ENCODE measurements at places on chromosomes 4 and X.

GRCh38 chrX:119790977-119791436 lies 423 bp downstream of the RPL39 start:
- DNase-seq, result no peak

- no peak for DNase-seq
Observed at GRCh38 chrX:154519389-154519788, 3.4 kb upstream of the FAM3A start.

DNA sequence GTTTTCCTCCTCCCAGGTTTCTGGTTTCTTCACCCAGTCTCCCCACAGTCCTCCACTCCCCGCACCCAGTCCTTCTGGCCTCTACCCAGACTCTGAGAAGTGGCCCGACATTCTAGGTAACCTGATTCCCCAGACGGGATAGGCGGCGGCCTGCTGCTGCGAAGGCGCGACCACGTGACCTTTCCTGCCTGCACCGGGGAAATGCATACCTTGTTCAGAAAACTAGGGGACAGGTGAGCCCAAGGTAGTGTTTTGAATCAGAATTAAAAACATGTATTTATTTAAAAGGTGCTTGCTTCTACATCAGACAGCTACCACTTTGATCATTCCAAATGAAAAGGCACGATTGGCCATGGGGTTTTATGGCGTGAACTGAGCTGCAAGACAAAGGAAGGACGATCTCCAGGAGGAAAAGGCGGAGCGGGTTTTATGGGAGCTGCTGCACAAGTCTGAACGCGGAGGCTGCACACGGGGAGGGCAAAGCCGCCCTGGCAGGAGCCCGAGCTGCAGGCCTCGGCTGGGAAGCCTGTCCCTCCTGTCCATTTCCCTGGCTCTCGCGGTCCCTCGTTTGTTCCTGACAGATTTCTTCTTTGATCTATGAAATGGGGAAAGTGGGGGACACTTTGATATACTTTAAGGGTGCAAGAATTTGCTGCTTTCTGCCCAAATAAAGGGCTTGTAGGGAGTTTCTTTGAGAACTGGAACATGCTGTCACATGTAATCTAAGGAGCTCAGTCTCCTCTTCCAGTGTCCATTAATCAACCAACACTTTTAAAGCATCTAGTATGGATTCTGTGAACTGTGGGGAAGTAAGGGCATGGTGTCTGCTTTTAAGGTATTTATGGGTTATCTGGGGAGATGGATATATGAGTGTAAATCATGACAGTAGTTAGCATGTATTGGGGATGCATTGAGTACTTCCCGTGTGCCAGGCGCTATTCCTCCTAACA lies 150.9 kb downstream of the SPRY1 start:
- DNase-seq, result peak; percentile 75

GRCh38 chr4:127219232-127219631 lies 413.5 kb upstream of the INTU start:
- DNase-seq, result no peak

DNA sequence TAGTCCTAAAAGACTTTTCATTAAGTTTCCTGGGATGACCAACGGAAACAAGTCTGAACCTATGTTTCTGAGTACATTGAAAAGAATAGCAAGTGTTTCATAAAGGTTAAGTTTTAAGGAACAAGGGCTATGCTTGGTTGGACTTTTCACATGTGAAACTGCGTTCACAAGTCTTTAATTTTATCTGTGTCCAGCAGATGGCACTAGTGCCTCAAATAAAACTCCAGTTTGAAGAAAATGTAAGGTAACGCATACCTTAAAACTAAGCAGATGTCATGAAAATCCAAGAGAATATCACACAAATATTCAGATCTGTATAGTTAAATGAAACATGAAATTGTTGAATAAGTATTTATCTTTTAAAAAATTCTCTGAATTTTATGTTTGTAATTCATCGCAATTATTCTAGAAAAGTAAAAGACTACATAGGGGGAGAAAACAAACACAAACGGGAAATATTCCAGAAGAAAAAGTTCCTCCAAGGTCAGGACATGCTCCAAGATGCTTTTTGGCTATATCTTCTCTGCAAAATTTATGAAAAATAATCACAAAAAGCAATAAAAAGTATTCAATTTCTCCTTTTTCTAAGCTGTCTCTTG lies 89.6 kb upstream of the MAD2L1 start:
- DNase-seq, result peak; percentile 72

DNA sequence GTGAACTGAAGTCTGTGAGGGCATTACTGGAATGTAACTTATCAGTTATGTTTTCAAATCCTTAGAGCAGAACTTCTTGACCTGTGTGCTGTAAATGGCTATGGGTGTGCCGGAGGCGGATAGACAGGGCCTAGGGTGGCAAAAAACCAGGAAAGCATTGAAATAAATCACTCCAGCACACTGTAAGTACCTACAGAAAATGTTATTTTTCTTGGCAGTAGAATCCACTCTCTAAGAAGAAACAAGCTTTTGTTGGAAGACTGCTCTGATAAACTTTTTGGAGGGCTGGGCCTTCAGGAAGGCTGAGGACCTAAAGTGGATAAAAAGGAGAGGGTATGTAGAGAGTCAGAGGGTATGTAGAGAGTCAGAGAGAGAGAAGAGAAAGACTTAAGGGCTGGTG lies 14.9 kb downstream of the CPE start:
- no peak for DNase-seq

GRCh38 chr4:2255501-2256155 lies 6.3 kb downstream of the MXD4 start:
- no peak for DNase-seq

GRCh38 chrX:57211906-57212305 lies 74.6 kb upstream of the FAAH2 start:
- DNase-seq, result no peak

DNA sequence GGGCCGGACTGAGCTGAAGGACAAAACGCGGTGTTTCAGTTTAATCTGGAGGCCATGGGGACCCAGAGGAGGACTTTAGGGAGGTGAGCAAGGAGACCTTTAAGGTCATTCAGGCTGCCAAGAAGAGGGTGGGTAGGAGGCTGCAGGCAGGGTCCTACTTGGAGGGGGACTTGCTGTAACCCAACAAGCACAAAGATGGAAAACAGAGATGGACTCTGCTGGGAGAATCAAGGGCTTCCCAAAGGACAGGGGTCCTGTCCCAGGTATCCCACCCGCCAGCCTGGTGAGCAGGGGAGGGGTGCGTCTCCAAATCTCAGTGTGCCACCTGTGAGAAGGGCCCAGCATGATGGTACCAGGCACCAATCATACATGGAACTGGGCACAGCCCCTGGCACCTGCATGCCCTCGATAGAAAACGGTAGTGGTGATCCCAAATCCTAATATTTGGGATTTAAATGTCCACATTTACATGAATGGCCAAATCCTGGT lies 3.9 kb upstream of the HAUS3 start:
- DNase-seq, result no peak

DNA sequence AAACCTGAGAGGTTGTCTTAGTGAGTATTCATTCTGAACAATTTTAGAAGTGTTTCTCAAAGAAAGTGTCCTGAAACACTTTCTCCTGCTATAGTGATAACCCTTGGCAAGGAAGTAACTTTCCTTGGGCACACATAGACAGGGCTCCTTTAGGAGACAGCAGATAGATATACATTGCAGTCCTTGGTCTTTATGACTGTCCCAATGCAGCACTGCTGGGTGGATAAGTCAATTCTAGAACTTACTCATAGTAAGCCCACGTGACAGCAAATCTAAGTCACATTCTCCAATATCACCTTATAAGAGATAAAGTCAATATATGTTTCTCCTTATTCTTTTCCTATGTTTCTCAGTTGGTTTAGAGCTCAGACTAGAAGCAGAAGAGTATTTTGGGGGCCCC lies 46.7 kb downstream of the GPRASP3 start:
- DNase-seq, result no peak

DNA sequence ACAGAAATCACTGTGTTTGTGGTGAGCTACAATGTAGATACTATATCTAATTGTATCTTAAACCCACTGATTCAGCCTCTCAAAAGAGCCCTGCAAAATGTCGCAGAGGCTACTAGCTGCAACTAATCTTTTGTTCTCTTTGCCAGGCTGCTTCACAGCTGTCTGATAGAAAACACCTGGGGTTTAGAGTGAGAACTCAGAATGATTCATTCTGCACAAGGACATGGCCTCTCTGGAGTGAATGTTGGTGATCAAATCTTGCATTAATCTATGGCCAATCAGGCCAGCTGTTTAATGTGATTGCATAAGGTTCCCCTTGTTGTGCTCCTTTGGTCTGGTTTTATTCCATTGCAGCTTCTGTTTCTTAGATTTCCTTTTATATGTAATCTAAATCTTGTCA lies 100.3 kb downstream of the EMCN start:
- DNase-seq, result no peak

- no peak for DNase-seq
Observed at GRCh38 chr4:2363056-2363721, 55.3 kb downstream of the ZFYVE28 start.

GRCh38 chr4:54090804-54091623 lies 8.9 kb upstream of the GSX2 start:
- DNase-seq, result no peak

GRCh38 chr4:143016171-143016570 lies 168.5 kb upstream of the USP38 start:
- DNase-seq, result no peak

- no peak for DNase-seq
Observed at GRCh38 chr4:120971884-120972283, 49.4 kb upstream of the PRDM5 start.

GRCh38 chrX:127085939-127086338 lies 266.4 kb downstream of the PRR32 start:
- no peak for DNase-seq

DNA sequence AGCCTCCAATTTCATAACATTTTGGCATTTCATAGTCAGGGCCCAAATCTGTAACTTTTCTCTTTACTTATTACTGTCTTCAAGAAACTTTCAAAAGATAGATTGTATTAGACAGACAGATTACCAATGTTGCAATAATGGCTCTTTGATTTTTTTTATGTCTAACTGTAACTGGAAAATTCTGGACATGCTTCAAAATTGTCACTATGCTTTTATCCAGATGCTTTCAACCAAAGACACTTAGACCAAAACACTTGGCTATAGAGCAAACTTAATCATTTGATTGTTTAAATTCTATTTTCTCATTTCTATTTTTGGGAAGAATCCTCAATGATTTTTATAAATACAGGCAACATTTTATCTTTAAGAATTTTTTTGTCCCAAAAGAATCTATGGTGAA lies 10.4 kb downstream of the ZXDA start:
- no peak for DNase-seq

- DNase-seq, result peak; percentile 2
Observed at GRCh38 chr4:166724369-166724768, 509.9 kb downstream of the SPOCK3 start.

DNA sequence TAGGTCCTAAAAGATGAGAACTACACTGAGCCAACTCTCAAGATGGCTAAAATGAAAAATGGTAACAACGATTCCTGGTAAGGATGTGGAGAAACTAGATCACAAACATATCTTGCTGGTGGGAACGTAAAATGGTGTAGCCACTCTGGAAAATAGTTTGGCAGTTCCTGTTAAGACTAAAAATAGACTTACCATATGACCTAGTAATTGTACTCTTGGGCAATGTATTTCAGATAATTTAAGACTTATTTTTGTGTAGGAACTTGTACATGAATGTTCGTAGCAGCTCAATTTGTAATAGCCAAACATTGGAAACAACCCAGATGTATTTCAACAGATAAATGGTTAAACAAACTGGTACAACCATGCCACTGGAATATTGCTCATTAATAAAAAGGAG lies 106.2 kb downstream of the HDAC8 start:
- no peak for DNase-seq

- peak; percentile 68 for DNase-seq
Observed at GRCh38 chr4:168923526-168924194, 86.4 kb downstream of the CBR4 start.

GRCh38 chr4:184147858-184148737 lies 69.6 kb downstream of the ENPP6 start:
- DNase-seq, result no peak

- no peak for DNase-seq
Observed at GRCh38 chr4:67651536-67651935, 49.4 kb downstream of the UBA6 start.

- DNase-seq, result peak; percentile 37
Observed at GRCh38 chrX:100928660-100929613, at the start of gene XKRX. Gene XKRX (minus strand): TSS chrX:100928917. CDS start chrX:100928304, 613 bp downstream.

GRCh38 chrX:135295238-135295943 lies 13.9 kb upstream of the ETDC start:
- DNase-seq, result no peak

GRCh38 chr4:41160012-41160789 lies 54.1 kb downstream of the APBB2 start:
- DNase-seq, result no peak

- no peak for DNase-seq
Observed at GRCh38 chrX:32267796-32268195, 943.6 kb downstream of the DMD start.

GRCh38 chrX:40154250-40154852 lies 56.6 kb upstream of the BCOR start:
- DNase-seq, result no peak

DNA sequence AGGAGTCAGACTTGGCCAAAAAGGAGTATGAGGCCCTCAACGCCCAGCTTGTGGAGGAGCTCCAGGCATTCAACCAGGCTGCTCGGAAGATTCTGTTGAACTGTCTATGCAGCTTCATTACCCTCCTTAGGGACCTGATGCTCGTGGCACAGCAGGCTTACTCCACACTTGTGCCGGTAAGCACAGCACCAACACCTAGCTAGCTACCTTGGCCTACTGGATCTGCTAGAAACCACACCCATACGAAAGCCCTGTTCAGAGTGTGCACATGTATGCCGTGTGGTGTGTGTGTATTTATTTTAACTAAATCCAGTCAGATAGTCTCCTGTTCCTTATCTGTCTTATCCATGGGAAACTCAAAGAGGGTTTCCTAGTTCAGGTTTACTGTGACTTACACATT lies 49.3 kb downstream of the INTS12 start:
- DNase-seq, result no peak

DNA sequence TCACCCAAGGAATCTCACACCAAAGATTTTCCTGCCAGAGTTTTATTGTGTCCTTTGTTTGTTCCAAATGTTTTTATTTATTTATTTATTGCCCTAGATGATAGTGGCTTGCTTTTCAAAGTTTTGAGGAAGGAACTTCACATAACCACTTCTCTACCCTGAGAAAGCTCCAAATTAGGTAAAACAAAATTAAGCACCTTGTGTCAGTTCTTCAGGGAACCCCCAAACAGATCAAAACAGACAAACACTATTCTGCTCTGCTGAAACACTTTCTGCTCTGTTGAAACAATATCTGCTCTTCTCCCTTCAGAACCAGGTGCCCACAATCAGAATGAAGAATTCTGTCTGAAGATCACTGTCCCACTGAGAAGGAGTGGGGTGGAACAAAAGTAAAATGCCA lies 16.5 kb upstream of the CYBB start:
- DNase-seq, result no peak

DNA sequence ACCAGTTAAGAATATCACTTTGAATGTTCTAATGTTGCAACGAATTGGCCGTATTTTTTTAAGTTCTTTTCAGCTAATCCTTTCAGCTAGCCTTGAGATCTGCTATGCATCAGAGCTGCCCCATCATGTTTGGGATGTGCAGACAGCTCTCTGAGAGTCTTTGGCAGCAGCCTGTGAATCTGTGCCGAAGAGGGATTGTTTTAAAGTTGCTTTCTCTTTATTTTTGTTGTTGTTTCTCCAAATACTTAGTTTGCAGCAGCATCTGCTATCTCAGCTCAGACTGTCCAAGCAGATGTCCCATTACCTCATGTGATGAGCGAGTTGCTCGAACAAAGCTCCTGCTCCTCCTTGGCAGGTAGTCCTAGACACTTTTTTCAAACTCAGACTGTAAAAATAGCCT lies 1002.5 kb upstream of the INTU start:
- DNase-seq, result no peak

All from LoVo (cell line).